Central memory CD4-positive, alpha-beta T cell (primary cell): ENCODE measurements at places on chromosomes 6 and 20.

DNA sequence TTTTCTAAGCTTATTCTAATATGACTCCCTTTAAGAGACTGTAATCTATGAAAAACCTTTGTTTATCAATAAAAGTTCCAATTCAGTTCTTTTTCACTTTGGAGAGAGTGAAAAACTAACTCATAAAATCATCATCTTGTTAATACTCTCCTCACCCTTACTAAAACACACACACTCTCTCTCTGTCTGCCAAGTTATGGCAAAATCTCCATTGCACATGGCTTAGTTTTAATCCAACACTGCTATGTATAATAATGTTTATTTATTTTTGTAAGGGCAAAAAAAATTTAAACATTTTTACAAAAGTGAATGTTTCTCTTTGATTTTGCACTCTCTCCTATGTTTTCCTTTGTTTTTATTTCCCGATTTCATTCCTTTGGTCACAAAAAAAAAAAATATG is 253.2 kb downstream of the BMP7 start:
- no peak for DNase-seq

GRCh38 chr6:25953733-25954132 is 8.9 kb upstream of the TRIM38 start:
- DNase-seq, result no peak

DNA sequence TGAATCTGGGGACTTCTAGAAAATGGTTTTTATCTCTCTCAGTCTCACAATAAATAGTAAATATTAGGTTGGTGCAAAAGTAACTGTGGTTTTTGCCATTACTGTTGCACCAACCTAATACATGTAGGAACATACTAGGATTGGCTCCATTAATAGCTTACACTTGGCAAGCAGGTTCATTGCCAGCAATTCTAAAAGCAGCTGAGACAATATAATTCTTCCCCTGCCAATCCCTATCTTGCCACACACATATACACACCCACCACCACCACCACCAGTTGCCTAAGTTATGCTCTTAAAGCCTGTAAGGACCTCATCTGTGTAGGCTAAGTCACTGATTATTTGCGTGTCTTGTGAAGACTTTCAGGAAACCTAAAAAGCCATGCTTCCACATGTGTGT is 145.1 kb downstream of the KIF16B start:
- no peak for DNase-seq

DNA sequence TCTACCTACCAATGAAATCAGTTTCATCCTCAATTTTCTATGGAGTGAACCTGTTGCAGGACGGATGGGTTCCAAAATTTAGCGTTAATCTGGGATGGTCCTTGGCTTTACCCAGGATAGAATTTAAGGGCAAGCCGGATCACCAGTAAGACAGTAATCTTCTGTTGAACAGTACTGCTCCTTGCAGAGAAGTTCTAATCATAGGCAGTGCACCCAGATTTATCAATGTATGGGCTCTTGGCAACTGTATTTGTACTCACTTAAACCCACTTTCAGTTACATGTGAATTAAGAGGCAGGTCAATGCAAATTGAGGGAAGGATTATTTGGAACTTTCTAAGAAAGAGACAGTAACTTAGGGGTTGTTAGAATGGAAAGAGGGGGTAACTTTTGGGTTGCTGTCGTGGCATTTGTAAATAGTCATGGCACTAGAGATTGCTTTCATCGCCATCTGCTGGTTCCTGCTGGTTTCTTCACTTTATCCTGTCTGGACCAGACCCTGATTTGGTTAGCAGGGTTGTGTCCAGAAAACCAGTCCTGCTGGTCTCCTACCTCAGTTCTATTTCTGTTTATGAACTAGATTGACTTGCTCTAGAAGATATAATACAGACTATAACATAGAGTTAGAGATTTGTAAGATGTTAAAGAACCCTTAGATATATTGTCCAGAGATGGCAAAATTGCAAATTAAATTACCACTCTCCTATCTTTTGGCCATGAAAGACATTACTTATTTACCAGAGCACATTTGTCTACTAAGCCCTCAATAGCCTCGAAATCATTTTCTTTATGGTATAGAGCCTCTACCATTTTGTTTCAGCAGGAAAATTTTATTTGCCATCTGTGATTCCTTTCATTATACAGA is 646.3 kb downstream of the UTRN start:
- peak; percentile 5 for DNase-seq

DNA sequence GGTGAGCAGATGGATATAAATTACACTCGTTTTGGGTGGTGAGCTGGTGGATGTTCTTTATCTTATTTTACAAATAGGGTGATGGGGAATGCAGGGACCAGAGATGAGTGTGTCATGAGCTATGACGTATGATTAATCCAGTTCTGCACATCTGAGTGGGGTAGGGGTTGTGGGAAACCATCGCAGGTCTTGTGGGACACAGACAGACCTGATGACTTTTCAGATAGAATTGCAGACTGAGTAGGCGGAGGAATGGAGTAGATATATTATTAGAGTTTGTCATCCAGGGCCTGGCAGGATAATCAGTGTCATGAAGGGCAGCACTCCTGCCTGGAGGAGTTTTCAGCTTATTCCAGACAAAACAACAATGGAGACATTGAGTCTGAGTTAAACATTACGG is 12.9 kb upstream of the DSP start:
- no peak for DNase-seq

DNA sequence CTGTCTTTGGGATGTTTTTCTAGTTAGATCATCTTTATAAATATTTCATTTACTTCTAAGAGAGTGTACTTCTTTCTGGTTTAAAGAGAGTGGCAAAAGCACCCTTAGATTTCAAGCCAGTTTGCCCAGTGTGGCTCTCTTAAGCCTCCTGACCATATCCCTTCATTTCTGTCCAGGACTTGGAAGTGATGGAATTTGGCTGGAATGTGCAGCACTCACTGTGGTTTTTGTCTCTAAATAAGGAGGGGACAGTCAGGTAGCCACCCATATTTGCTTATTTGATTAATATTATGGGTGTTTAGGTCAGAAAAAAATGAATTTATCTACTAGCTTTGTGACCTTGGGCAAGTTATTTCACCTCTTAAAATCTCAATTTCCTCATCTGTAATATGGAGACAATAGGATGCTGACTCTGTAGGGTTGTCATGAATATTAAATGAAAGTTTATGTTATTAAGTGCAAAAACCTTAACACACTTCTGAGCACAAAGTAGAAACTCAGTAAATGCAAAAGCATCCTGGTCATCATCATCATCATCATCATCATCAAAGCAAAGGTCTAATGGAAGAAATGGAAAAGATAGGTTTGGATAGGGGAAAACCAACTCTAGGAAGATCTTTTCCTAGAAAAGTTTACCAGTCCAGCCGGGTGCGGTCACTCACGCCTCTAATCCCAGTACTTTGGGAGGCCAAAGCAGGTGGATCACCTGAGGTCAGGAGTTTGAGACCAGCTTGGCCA is 3.1 kb downstream of the CRYBG1 start:
- no peak for DNase-seq

DNA sequence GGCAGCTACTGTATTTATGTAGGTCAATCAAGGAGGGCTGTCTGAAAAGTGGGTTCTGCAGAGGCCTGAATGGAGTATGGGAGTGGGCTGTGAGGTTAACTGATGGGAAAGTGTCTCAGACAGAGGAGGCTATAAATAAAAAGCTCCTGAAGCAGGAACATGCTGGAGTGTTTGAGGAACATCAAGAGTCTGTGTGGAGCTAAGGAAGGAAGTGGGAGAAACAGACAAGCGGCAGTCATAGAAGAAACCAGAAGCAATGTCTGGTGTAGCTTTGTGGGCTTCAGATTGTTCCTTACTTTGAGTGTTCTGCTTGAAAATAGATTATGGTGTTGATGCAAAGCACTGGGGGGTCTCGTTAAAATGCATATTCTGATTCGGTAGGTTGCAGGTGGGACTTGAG is 101.5 kb upstream of the OGFRL1 start:
- DNase-seq, result no peak

- DNase-seq, result peak; percentile 43
Observed at GRCh38 chr6:44237021-44237812, 9.7 kb upstream of the HSP90AB1 start.

GRCh38 chr6:46014046-46014445 is 1.6 kb downstream of the CLIC5 start:
- DNase-seq, result peak; percentile 55

- no peak for DNase-seq
Observed at GRCh38 chr6:66429210-66429609, 722.2 kb upstream of the EYS start.

DNA sequence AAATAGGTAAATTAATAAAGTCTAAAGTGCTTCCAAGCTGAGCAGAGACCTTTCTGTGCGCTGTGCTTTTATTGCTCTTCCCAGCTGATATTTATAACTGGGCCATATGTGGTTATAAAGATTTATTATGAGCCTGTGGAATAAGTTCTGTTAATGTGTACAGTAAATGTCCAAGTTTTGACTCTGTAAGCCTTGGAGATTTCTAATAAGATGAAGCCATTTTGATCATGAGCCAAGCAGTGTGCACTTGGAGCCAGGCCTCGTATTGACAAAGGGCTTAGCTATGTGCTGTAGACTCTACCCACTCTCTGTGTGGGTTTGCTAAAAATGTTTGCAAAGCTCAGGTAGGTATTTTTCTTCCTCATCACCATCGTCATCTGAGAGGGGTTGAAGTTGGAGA is 361.1 kb downstream of the FOXA2 start:
- no peak for DNase-seq

- no peak for DNase-seq
Observed at GRCh38 chr6:166658115-166658791, 31.2 kb upstream of the RPS6KA2 start.

GRCh38 chr6:106823732-106824351 is 150.7 kb downstream of the CD24 start:
- no peak for DNase-seq

DNA sequence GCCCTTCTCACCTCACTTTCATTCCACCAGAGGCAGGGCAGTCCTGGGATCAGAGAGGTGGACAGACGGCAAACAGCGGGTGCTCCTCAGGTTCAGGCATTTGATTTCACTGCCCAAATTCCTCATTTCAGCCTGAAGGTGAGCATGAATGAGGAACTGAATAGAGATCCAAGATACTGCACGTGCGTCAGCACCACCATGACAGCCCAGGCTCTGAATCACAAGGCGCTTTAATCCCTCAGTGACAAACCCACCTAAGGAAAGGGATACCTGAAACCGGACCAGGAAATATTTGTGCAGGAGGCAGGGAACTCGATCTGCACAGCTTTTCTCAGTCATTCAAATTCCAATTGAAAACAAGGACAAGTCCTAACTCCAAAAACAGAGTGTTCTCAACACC is 174.8 kb upstream of the HEY2 start:
- no peak for DNase-seq

DNA sequence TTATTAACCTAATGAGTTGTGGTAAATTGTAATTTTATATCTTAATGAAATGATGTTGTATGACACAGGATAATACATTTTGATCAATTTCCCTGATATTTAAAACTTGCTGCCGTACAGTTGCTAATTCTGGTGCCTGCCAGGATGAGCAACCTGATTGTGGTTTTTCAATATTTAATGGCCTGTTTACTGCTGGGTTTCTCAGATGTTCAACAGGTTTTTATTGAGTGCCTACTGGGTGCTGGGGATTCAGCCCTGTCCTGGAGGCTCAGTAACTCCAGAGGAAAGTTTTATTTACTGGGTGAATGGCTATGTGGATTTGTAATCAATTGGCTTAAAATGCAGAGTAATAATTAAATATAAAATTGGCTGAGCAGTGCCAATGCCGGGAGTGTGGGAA is 8.0 kb downstream of the TOX2 start:
- DNase-seq, result no peak

- no peak for DNase-seq
Observed at GRCh38 chr6:75166773-75167172, 39.1 kb downstream of the COL12A1 start.

- peak; percentile 75 for DNase-seq
Observed at GRCh38 chr6:31822036-31822821, 5.3 kb upstream of the HSPA1B start.

DNA sequence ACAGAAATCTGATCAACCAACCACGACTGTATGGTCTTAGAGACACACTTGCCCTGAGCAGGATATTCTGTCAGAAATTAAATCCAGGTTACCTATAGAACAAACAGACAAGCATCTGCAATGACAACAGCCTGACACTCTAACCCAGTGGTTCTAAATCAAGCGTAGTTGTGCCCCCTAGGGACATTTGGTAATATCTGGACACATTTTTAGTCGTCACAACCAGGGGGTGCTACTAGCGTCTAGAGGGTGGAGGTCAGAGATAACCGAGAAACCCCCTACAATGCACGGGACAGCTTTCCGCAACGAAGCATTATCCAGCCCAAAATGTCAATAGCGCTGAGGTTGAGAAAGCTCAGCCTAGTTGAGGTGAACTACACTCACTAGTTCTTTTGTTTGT is 32.3 kb downstream of the ID4 start:
- DNase-seq, result no peak

- no peak for DNase-seq
Observed at GRCh38 chr6:16683641-16684194, 77.5 kb downstream of the ATXN1 start.

DNA sequence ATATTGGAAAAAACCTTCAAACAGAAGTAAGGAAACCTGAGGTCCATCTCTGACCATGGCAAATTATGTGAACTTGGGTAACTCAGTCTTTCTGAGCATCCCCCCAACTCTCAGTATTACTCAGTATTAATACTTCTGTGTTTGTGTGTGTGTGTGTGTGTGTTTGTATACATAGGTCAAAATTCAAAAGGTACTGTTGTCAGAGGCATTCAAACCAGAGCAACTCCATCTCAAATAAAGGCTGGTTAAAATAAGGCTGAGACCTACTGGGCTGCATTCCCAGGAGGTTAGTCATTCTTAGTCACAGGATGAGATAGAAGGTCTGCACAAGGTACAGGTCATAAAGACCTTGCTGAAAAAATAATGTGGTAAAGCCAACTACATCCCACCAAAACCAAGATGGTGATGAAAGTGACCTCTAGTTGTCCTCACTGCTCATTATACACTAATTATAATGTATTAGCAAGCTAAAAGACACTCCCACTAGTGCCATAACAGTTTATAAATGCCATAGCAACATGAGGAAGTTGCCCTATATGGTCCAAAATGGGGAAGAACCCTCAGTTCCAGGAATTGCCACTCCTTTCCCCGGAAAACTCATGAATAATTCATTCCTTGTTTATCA is 33.3 kb upstream of the SLC22A16 start:
- DNase-seq, result no peak

DNA sequence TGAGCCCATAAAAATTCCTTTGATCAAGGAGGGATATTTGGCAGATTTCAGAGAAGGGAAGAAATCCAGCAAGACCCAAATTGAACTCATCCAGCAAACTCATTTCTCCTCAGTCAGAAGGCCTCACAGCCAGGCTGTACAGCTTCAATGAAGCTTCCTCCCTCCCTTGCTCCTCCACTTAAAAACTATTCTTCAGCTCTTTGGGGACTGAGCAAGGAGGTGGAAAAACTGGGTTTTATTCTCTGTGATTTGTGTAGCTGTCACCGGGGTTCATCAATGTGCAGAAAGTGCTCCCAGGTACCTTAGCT is 158.7 kb upstream of the ZNF184 start:
- no peak for DNase-seq
